ENCODE measurements at places on chromosomes 5 and 9. TPM values are rescaled to one million over a fixed set of nuclear protein-coding genes. Genes with fewer than 3 reads are reported as not detected.

ACTBL2 gene
- total RNA-seq: not detected

DNA sequence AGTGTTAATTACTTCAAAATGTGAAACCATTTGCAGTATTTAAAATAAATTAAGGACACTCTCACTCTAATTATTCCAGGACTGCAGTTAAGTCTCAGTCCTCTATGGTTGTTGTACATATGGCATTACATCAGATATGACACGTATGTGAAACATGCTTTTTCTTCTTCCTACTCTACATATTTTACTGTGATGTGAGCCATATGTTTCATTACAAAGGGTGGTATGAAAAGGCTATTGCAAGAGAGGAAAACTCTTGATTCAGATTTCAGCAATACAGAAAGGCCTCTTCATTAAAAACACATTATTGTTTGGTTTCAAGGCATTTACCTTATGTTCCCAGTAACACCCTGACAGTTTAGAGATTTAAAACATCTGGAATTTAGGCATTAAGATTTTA is 964.5 kb upstream of the DMAC1 start:
- DNase-seq: no peak

- DNase-seq: no peak
Observed at GRCh38 chr9:123002754-123003153, 30.7 kb upstream of the GPR21 start.

DNA sequence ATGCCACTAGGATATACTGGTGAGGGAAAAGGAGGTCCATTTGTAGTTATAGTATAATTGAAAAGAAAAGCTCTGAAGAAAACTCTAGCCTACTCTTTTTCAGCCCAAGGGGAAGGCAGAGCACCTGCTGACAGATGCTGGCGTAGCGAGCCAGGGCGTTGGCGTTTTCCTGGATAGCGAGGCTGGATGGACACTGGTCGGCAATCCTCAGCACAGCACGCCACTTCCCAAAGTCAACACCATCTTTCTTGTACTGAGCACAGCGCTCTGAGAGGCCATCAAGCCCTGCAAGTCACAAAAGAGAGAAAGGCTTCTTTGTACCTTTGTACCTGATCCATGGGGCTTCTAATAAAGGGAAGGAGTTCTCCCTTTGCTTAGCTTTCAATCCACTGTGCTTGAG is 8.2 kb downstream of the ALDOB start:
- DNase-seq: no peak

EDIL3 gene
- total RNA-seq: not detected

DNA sequence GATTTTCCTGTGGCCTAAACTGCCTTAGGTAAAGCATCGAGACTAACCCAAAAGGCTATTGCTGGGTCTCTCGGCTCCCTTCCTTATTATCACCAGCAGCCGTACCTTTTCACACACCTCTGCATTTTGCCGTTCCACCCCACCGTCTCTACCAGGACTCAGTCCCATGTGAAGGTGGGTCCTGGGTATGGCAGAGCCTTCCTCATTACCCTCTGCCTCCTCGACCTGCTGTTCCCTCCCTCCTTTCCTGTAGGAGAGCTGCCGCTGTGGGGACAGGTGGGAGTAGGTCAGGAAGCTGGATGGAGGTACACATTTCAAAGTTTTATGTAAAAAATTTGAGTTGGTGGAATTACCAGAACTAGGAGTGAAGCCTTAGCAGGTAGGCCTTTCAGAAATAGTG is 1.8 kb downstream of the CCL28 start:
- DNase-seq: no peak

GRCh38 chr5:127934791-127935256 is 148.7 kb upstream of the SLC12A2 start:
- DNase-seq: no peak

DNA sequence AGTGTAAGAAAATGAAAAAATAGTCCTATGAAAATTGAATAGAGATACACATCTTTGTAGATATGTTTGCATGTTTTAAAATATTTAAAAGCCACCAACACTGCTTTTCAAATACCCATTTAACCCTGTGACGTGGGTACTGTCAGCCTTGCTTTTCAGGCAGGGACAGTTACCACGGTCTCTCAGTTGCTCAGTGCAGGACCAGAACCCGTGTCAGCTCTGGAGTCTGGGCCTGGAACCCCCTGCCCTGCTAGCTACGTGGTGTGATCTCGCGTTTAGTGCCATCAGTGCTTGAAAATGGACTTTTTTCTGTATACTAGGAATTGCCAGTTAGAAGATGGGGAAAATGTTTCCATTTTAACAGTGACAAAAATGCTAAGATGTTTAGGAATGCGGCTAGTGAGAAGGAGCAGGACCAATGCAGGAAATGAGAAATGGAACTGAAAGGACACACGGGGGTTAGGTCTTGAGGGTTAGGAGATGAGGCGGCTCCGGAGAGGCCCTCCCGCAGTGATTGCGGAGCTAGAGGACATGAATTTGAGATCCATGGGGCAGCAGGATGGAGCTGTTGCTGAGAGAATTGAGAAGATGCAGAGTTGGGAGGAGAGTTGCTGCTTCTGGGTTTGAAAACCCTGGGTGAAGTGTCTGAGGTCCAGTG is 13.7 kb downstream of the RNU6ATAC start:
- DNase-seq: no peak

GRCh38 chr5:144139586-144139985 is 30.9 kb downstream of the YIPF5 start:
- no peak for DNase-seq

DNA sequence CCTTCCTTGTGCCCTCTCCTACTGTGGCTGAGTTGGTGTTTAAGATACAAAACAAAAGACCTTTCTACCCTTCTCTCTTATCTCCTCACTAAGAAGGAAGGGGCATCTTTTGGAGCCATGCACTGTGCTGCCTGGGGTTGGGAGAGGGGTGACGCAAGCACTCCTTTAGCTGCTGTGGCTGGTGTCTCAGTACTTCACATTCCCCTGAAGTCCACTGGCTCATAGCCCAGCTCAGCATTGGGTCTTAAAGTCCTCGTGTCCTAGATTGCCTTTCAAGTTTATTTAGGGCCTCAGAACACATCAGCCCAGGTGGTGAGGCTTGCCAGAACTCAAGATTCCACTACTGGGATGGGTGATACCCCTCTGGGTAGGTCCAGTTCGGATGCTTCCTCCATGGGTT is 325.9 kb upstream of the CYLC2 start:
- DNase-seq: no peak

DNA sequence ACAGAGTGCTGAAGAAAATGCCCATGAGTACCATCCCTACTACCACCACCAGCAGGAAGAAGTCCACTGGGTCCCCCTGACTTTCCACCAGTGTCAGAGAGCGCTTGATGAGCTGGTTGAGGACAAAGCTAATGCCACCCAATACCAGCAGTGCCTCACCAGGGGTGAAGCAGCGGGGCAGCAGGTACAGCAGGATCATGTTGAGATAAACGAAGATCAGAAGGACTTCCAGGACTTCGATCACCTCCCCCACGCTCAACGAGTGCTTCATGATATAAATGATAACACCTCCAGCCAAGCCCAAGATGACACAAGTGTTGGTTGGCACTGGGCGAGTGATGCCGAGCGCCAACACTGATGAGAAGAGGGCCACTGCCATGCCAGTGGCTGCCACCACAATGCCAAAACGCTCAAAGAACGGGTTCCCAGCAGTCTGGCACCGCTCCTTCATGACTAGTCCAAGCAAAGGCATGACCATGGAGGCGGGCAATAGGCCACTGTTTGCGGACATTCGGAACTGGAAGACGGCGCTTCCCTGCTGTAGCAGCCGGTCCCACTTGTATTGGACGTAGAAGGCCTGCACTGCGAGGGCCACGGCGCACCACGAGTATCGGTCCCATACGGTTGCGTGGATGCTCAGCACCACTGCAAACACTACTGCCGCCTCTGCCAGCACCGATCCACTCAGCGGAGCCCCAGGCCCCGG is 679 bp downstream of the DOLK start:
- peak; percentile 7 for DNase-seq

- DNase-seq: no peak
Observed at GRCh38 chr9:72826996-72827949, 125.6 kb downstream of the ALDH1A1 start.

DNA sequence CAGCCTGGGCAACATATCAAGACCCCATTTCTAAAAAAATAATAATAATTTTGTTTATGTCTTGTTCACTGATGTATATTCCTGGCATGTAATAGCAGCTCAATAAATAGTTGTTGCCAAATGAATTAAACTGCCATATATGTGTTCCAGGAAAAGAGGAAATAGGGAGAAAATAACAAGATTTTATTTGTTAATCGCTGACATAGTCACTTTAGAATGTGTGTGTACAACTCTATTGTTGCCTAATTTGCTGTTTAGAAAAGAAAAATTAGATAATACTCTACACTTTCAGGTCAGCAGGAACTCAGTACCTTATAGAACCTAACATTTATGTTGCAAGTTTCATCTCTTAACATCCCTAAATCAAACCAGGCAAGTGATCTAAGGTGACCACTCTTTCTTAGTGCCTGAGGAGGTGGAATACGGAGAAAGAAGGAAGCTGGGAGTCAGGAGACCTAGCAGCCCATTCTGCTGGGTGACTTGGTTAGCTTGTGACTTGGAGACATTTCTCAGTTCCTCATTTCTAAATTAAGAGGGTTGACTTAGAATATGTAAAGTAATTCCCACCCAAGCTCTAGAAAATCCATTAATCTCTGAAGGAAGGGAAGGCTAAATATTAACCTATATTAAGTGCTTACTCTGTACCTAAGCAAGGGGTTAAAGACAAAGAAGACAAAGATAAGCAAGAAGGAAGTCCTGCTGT is 110.3 kb upstream of the IQGAP2 start:
- DNase-seq: no peak

- no peak for DNase-seq
Observed at GRCh38 chr5:123265551-123265950, 157.7 kb downstream of the CEP120 start.

DNA sequence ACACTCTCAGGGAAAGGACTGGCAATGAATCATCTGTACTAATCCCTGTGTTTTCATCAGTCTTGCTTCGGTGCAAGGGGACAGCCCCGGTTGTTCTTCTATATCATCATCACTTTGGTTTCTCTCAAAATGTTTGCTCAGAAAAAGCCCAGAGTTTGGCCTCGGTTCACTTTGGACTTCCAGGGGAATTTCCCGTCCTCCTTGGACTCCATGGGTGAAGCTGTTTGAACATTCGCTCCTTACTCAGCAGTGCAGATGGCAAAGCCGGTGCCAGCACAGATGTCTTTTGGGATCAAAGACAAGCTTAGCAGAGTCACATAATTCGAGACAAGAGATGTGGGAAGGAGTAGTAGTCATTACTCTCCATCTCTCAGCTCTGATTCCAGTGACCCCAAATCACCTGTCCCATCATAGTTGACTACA is 69.8 kb upstream of the TNFSF8 start:
- DNase-seq: peak; percentile 46

CDH9 gene
- total RNA-seq: not detected

GCNT4 gene
- 2.4 TPM for total RNA-seq

GLRA1 gene
- total RNA-seq: not detected

PRDM9 gene
- total RNA-seq: not detected

DNA sequence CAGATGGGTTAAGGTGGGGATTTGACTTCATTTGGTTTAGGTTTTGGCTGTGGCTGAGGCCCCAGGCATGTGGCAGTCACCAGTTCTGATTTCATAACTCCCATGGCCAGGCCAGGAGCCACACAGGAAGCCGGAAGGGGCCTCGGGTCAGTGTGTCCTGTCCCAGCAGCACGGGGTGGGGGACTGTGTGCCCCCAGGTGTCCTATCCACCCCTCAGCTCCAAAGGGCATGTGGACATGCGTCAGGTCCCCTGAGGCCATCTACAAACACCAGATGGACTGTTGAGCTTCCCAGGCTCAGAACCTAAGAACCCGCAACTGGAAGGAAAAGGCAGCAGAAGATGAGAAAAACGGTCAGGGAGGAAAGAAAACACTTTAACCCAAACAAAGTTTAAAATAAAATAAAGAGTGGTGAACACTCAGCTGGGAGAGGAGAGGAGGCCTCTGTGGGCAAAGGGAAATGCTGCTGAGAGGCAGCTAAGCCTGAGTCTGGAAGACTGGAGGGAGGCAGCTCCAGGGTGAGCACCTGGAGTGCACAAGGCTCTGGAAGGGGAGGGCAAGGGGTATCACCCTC is 260.8 kb downstream of the AUH start:
- peak; percentile 17 for DNase-seq

LHX3 gene
- not detected for total RNA-seq

DNA sequence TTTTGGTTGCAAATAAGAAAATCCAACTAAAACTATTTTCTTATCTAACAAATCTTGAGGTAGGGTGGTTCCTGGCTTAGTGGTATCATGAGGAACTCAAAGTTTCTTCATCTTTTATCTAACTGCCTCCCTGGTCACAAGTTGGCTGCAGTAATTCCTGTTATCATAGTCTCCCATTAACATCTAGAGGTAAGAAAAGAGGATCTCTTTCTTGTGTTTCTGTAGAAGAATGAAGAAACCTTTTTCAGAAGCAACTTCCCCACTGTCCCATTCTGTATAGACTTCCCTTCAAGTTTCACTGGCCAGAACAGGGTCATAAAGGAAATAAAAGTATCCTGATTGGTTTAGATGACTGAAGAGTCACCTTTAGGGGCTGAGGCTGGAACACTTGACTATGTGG is 81.8 kb upstream of the ELL2 start:
- DNase-seq: no peak

GRCh38 chr9:134100040-134100439 is 32.2 kb upstream of the BRD3 start:
- no peak for DNase-seq
